ENCODE measurements at places on chromosomes 1 and 21.
A peak's percentile ranks its signal among the peaks of the same experiment; 100 is the strongest.

DNA sequence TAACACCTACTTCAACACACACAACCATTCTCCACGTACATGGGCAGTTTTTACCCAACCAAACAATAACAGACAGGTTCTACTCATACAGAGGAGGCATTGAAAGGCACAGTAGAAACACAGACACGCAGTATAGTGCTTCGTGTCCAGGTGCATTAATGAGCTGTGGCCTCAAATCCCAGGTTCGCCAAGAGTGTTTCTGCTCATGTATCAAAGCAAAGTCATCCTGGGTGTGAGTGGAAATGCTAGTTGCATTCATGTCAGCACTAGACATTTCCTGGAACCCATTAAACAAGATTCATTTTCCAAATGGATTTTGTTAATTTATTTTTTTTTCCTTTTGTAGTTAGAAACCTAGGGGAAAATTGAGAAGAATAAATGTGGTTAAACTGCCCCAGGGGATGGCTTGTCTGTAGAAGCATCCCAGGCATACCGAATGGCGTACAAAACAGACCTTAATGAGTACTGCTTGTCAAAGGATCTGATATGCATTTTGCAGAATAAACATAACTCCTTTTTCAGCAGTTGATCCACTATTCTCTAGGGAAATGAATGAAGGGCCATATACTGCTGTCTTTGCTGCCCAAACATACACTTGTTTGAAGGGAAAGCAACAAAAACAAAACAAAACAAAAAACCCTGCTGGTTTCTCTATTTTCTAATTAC lies 298.6 kb upstream of the ST6GALNAC5 start:
- DNase-seq = no peak

- peak; percentile 90 for DNase-seq
Measured at GRCh38 chr1:15326691-15327588, 79.9 kb downstream of the FHAD1 start.

DNA sequence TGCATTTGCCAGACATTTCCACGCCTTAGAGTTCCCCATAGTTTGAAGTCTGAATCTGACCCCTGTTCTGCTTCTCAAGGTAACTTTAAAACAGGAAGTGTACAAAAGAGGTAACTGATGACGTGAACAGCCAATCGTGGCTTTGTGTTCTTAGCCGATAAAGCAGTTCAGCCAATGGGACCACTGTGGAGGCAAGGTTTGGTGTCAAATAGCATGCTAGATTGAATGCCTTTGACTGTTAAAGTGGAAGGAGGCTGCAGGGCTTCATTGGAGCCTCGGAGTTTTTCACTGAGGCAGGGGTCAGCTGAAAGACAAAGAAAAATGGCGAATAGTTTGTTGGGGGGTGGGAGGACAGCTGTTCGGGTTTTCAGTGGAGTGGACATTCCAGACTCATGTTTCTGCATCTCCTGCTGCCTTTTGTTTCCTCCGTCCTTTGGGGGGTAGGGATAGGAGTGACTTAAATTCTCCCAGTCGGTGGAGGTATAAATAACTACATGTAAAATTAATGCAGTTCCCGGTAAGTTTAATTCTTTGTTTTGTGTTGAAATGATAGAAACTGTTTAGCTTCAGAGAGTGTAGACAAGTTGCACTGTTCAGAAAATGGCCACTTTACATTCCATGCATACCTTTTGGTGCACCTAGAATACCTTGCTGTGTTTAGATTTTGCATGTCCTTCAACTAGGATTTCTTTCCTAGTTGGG lies 17.7 kb downstream of the NFYC start:
- peak; percentile 98 for DNase-seq

- peak; percentile 93 for DNase-seq
Measured at GRCh38 chr21:41616031-41616591, 108.2 kb upstream of the TMPRSS2 start.

GRCh38 chr1:230684146-230684545 lies 29.8 kb downstream of the AGT start:
- no peak for DNase-seq

Data from fibroblast of mammary gland (primary cell).